ENCODE measurements at places on chromosomes 4 and X.
A peak's percentile ranks its signal among the peaks of the same experiment; 100 is the strongest.

DNA sequence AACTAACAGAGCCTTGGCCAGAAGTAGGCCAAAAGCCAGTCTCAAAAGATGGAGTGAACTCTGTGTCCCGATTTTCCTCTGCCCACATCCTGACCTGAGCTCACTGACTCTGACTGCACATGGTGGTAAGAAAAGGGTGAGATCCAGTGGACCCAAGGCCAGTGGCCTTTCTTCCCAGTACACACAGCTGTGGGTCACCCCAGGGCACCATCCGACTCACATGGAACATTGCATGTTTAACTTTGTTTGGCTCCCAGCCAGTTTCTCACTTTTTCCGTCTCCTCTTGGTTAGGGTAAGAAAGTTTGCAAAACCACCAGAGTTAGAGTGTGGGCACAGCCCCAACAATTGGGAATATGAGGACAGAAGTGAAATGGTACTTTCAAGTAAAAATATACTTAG lies 69.8 kb downstream of the GAB1 start:
- no peak for DNase-seq

- DNase-seq = peak; percentile 25
These were observed 6.5 kb downstream of the ZNF185 start for GRCh38 chrX:152904151-152905080.

DNA sequence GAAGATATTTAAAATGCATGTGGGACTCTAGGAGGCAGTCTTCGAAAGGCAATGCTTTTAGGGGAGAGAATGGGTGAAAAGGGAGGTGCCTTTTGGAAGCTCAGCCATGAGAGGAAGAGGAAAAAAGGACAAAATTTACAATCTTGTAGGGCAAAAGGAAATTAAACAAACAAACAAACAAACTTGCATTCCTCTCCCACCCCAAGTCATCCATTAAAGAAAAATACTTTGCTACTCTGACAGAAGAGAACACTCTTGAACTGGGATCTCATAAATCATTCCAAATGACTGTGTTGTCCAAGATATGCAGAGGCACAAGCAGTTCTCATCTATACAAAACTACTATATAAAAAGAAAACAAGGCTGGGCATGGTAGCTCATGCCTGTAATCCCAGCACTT lies 46.7 kb downstream of the HELQ start:
- DNase-seq = no peak

- DNase-seq = no peak
These were observed 15.5 kb downstream of the CLDN22 start for GRCh38 chr4:183304538-183304937.

DNA sequence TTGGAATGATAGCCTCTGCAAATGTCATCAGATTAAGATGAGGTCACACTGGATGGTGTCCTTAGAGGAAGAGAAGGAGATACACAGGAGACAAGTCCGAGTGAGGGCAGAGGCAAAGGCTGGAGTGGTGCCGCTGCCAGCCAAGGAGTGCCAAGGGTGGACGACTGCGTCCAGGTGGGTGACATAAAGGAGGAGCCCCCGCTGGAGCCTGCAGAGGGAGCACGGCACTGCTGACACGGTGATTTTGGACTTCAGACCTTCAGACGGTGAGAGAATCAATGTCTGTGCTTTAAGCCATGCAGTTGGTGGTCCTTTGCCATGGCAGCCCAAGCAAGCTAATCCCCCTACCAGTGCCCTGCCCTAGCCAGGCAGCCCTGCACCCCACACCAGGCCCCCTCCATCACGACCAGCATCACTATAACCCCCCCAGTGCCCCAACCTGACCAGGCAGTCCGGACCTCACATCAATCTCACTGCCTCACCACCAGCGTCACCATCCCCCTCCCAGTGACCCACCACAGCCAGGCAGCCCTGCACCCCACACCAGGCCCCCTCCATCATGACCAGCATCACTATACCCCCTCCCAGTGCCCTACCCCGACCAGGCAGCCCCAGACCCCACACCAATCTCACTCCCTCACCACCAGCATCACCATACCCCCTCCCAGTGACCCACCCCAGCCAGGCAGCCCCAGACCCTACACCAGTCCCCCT lies 130.0 kb downstream of the HMX1 start:
- no peak for DNase-seq

- DNase-seq = no peak
These were observed 719 bp upstream of the TCEAL4 start for GRCh38 chrX:103584596-103584995.

DNA sequence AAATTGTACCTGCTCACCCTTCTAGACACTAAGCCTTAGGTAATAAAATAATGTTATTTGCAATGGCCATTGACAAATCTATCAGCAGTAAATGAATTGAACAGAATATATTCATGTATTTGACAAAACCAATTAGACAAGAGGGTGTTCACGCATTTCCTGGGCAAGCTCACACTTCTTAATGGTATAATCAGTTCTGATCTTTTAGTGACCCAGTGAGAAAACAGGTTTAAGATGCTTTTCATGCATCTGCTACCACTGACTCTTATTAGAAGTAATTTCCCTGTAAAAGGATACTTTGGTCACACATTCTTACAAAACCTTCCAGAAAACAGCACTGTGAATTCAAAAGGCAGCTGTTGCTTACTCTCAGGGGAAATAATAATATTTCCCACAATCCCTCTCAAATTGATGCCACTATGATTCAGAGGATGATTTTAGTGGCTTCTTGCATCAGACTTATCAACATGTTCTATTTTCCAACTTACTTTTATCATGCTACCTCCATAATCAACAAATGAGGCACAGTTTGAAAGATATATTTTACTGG lies 313.9 kb upstream of the NWD2 start:
- no peak for DNase-seq

DNA sequence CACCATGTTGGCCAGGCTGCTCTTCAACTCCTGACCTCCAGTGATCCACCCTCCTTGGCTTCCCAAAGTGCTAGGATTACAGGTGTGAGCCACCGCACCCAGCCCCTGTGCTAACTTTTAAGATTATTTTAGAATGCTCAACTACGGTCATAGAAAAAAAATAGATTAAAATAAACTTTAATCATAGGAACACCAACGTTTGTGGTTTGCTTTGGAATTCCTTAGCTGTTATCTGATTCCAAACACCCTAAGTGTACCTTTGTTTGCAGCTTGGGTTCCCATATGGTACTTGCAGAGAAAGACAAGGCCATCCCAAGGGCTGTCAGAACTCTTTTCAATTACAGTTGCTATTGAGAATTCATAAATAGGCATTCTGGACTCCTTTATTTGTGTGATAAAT lies 90.1 kb upstream of the EFHC2 start:
- DNase-seq = no peak

DNA sequence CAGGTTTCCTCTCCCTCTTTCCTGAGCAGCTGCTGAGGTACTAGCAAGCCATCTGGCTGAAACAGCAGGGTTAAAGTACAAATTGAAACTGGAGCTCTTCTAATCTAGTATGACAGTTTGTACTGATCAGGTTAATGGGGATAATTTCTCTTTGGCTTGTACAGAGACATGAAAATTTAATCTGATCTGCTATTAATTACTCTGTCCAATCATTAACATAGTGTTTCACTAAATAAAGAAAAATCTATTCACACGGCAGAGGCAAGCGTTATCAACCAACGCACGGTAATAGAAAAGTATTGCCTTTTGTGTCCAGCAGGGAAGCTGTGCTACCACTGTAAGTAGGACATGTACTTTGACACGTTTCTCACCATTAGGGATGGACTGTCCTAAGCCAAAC lies 71.1 kb downstream of the IGSF1 start:
- DNase-seq = no peak

All from T follicular helper cell (primary cell).